ENCODE measurements at places on chromosomes 7 and 10. TPM values are rescaled to one million over a fixed set of nuclear protein-coding genes. Genes with fewer than 3 reads are reported as not detected.

The FGFR2 gene
- 88.5 TPM for polyA plus RNA-seq

The ZYX gene
- polyA plus RNA-seq: 79.6 TPM

The LAMB4 gene
- polyA plus RNA-seq: not detected

The LRRN3 gene
- polyA plus RNA-seq: 7.2 TPM

The C10orf143 gene
- 5.4 TPM for polyA plus RNA-seq

The PRSS2 gene
- not detected for polyA plus RNA-seq

The DENND2A gene
- polyA plus RNA-seq: 49.3 TPM

The FRMD4A gene
- 23.0 TPM for polyA plus RNA-seq

The GRM3 gene
- polyA plus RNA-seq: 23.5 TPM

The SFTPA1 gene
- polyA plus RNA-seq: not detected

DNA sequence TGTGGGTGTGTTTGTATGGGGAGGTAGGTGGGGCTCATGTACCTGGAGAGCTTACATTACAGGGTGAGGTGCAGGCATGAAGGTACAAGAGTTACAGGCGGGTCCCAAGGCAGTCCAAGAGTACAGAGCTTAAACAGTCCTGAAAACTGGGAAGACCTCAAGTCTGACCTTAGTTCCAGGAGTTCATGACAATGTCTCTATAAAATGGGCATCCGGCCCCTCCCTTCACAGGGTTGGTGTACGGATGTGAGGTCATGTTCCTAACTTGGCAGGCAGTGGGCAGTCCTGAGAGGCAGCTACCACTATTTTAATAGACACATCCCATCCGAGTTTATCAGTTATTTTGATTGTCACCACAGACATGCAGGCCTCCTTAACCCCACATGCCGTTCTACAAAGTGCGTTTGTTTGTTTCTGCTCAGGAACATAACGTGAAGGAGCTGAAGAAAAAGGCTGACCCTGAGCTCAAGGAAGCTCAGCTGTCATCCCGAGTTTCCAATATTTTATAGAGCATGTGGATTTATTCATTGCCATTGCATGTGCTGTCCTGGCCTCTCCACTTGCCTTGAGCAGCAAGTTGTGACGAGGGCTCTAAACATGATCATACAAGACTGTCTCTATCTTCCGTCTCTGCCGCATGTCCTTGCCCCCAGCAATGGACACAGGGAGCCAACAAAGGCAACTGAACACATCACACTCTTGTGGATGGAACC, 647.5 kb upstream of the IGFBP3 start:
- no peak for DNase-seq

DNA sequence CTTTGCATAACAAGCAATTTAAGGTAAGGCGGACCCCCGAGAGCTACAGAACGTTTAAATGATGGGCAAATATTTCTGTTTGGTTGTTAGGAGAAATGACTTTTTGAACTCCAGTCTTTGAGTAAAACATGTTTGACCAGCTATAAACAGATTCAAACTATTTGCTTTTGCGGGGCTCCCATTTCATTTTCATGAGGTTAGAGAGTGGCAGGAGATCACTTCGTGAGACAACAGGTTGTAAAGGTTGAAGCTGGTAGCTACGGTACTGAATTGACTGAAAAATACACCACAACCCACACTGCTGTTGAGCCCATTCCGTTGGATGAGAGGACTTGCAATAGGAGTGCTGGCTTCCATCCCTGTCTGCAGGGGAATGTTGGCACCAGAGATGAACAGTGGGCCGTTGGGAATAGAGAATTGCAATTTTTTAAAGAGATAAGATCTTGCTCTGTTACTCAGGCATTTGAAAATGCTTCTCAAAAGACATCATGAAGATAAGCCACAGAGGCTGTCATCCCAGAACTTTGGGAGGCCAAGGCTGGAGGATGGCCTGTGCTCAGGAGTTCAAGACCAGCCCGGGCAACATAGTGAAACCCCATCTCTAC, 65.7 kb upstream of the CARD11 start:
- DNase-seq: no peak

DNA sequence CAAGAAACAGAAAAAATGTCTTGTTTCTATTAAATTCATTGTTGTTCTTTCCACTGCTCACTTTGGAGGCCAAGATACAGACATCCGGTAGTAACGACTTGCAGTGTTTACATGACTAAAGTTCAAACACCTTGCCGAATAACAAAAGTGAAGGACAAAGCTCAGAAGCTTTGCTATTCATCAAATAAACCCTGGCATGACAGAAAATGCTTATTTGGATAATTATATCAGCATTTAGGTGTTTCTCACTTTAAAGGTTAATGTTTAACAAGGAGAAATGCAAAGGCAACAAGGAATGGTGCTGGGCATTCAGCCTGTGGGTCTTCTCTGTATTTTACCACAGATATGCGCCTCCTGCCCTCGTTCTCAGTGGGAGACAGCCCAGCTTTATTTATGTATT, 5.4 kb upstream of the PTF1A start:
- no peak for DNase-seq

DNA sequence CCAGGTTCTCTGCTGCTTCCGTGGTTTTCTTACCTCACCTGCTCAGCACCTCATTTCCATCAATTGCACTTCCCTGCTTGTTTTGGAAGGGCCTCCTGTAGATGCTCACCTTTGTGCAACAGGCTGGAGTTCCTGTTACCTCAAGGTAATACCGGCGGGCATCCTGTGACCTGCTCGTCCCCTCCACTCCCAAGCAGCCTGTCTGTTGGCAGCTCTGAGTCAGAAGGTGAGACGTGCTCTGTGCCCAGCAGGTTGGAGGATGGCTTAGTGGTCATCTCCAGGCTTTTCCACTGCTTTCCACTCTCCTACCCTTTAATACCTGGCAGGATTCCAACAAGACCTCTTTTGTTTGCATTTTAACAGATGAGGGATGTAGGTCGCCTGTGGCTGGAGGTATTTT, 86.0 kb downstream of the CAMK1D start:
- DNase-seq: no peak

- no peak for DNase-seq
Measured at GRCh38 chr7:44094883-44095592, 9.1 kb upstream of the AEBP1 start.

- DNase-seq: peak; percentile 70
Measured at GRCh38 chr10:130353928-130354572, 217.9 kb downstream of the GLRX3 start.

DNA sequence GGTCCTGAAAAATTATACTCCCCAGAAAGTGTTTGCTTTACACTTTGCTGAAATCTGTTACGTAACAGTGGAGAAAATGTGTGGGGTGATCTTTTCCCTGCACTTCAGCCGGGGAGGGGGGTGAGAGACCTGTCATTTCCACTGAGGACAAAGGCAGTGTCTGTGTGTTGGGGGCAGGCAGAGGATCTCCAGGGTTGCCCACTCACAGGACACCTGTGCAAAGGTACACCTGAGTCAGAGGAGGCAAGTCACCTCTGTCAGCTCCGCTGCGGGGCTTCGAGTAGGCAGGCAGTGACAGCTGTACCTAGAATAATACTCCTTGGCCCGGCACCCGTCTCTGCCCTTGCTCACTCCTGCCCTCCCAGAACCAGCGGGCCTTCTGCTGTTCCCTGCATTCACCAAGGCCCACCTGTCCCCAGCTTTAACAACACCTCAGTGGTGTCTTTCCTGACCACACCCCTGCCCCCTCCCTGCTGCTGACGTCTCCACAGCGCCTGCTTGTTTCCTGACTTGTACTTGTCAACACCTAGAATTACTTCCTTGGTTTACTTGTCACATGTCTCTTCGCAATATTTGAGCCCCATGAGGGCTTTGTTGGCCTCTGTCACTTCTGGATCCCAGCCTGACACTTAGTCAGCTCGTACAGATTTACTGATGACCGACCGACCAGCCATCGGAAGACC, 159.2 kb downstream of the NEURL1 start:
- no peak for DNase-seq

- no peak for DNase-seq
Measured at GRCh38 chr7:77738871-77739270, 42.6 kb downstream of the RSBN1L start.

GRCh38 chr7:96076350-96076707, 245.6 kb downstream of the SLC25A13 start:
- DNase-seq: peak; percentile 24

- no peak for DNase-seq
Measured at GRCh38 chr10:94430701-94431100, 28.4 kb downstream of the TBC1D12 start.

GRCh38 chr10:68812420-68812819, 14.9 kb upstream of the STOX1 start:
- DNase-seq: no peak

- DNase-seq: no peak
Measured at GRCh38 chr10:130958003-130958402, 353.5 kb downstream of the TCERG1L start.

DNA sequence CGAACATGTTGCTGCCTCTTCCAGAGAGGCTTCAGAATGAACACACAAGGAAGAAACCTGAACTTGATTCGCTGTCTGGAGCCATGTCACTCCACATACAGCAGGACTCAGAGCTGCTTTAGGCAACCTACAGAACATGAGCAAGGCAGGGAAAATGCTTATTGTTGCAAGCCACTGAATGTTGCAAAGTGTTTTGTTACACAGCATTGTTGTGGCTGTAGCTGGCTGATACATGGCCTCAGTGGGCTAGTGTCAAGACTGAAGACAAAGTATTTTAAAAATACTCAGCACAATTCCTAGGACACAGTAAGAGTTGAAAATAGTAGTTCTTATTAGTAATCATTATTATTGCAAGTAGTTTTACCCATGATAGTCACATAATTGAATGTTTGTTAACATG, 3.1 kb upstream of the CHST15 start:
- no peak for DNase-seq

DNA sequence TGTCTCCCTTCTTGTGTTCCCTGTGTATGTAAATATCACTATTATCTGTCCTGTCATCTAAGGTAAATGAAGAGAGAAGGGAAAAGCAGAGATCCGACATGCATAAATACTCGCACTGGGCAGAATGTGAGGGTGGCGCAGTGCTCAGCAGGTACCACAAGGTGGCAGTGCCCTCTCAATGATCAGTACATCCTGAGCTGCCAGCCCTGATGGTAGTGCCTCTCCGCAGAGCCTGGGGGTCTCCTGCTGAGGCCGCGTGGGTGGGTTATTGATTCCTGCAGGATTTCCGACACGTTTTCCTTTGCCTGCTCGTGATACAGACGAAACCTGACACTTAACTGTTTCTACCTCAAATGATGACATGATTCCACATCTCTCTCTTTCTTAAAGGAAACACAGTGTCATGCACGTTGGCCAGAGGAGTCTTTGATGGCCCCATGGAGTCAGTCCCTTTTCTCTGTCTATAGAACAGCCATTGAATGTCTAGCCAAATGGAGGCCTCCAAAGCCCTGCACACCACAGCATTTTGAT, 19.8 kb downstream of the RGR start:
- DNase-seq: peak; percentile 79

DNA sequence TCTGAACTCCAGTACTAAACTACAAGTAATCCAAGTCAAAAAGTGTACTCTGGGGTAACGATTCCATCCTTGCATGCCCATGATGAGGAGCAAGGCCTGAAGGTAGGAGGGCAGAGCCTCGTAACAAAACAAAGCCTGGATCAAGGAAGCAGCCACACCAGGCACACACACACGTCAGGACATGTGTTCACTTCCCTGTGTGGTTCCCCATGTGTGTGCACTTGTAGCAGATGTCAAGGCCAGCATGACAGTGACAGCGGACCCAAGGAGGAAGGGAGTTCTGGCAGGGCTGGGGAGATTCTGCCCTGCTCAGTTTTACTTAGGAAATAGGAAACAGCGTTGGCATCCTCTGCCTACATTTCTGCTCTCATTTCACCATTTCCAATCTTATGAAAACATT, 92.8 kb downstream of the ALOX5 start:
- peak; percentile 25 for DNase-seq

- DNase-seq: no peak
Measured at GRCh38 chr7:2033586-2034135, 199.1 kb downstream of the MAD1L1 start.

GRCh38 chr7:52727632-52728031, 307.8 kb upstream of the POM121L12 start:
- DNase-seq: no peak

- no peak for DNase-seq
Measured at GRCh38 chr10:133000648-133001047, 58.3 kb upstream of the CFAP46 start.

DNA sequence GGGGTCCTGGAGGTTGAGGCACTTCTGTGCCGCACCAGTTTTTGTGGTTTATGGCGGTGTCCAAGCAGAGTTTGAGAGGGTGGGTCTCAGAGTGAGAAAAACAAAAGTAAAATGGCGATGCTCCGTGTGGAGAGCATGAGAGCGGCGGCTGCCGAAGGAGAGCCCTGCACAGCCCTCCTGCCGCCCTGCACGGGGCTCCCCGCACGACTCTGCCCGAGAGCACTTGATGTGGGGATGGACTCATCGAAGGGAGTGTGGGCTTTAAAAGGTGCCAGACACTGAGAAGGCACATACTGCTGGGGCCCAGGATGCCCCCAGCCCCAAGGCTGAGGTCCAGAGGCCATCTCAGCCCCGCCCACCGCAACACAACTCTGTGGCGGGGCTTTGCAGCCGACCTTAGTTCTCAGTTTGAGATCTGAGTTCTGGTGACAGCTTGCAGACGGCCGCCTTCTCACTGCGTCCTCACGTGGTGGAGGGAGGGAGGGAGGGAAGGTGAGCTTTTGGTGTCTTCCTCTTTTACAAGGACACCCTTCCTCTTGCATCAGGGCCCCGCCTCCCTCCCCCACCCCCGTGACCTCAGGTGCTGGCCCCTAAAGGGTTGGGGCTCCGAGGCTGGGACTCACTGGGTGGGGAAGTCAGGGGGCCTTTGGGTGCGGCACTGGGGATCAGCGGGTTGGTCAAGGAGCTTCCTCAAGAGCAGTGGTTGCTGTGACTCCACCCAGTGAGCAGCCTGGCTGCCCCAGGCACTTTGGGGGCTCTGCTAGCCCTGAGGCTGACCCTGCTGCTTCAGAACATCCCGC, 69.1 kb downstream of the NKX6-2 start:
- no peak for DNase-seq

DNA sequence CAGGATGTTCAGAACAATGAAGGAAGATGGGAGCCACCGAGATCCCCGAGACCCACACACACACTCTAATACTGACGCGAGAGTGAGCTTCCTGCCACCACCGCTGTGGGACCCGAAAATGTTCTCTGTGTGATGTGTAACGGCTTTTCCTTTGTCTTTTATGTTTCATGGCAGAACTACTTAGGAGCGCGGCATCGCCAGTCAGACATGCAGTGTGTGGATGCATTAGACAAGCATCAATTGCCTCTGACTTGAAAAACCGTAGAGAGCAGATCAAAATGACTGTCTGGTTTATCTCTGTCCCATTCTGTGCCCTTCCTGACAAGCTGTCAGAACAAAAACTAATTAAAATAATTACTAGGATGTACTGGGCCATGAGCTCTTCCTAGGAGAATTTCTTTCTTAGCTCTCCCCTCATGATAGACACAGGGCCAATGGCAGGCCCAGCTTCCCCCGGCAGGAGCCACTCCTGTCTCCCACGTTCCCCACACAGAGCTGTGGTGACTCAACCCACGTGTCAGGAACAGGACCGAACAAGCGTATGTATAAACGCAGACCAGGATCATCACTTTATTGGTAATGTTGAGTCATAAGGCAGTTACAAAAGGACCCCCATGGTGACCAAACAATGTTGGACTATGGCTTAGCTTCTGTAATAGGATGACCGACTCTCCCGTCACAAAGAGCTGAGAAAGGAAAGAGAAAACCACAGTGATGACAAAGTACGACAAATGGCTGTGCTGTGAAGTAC, 705.0 kb downstream of the PARD3 start:
- peak; percentile 60 for DNase-seq

GRCh38 chr10:598415-599170, 90.9 kb downstream of the DIP2C start:
- DNase-seq: no peak

GRCh38 chr7:104946338-104946737, 67.7 kb upstream of the KMT2E start:
- no peak for DNase-seq

All from brain (organoid and tissue), 16 donors.